ENCODE measurements at places on chromosomes 1 and 21.
A peak's percentile ranks its signal among the peaks of the same experiment; 100 is the strongest.

DNA sequence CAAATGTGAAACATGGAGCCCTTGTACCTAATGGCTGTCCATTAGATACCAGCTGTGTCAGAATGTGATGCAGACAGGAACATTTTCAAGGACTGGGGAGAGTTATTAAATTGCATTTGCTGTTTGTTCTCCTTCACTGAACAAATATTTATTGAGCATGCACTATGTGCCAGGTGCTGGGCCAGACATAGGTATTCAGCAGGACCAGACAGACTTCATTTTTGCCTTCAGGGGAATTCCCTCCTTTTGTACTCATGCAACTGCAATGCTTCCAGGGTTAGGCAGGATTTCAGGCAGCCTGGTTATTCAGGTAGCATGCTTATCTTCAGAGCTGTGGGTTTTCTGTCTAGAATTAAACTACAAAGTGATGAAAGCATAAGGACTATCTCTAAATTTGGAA lies 64.2 kb upstream of the SMYD2 start:
- DNase-seq, result no peak

GRCh38 chr1:164561007-164561406 lies 2.0 kb downstream of the PBX1 start:
- DNase-seq, result no peak

DNA sequence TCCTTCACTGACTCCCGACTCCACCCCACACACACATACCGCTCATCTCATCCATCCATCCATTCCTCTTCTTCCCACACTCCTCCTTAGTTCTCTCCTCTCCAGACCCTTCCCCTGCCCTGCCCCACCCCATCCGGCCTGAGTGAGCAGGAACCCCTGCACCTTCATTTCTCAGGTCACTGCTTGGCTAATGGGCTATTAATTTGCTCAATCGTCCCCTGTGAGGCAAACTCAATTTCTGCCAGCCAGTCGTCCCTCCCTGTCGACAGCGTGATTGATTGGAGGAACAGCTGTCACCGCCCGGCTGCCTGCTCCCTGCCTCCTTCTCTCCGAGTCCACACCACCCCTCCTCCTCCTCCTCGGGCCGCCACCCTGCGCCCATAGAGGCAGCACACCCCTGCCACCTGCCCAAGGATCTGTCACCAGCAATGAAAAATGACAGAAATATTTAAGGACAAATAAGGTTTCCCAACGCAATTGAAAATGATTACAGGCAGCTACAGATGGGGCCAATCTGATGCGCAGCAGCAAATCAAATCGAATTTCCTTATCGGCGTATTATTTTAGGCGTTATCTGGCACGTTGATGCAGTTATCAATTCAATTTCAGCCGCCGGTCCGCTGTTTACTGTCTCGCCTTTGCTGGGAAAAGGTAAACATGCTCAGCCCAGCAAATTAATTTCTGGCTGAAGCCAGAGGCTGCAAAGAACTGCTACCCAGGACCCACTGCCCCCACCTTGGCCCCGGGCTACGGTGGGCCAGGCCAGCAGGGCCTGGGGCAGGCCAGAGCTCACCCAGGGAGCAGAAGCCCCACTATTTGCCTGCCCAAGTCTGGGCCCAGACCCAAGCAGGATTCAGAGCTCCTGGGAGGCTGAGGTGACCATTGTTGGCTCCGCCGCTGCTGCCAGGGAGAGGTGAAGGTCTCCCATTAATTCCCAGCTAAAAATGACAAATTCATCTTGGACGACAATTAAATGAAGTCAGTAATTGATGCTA lies 71.3 kb downstream of the TMEM53 start:
- DNase-seq, result no peak

DNA sequence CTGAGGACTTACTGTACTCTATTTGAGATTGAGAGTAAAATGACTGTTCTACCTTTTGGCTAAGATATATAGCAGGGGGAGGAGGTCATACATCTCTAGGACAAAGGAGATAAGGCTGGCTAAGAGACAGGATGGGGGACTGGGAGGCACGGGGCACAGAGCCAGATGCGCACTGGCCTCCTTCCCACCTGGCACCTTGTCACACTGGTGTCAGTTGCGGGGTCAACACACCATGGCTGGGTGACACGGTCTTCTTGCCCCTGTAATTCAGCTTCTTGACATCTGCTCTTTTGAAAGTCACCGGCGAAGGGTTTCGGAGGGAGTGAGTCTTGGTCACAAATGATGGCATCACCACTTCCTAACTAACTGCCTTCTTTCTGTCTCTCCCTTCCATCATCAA lies 177.3 kb downstream of the ZSCAN20 start:
- no peak for DNase-seq

DNA sequence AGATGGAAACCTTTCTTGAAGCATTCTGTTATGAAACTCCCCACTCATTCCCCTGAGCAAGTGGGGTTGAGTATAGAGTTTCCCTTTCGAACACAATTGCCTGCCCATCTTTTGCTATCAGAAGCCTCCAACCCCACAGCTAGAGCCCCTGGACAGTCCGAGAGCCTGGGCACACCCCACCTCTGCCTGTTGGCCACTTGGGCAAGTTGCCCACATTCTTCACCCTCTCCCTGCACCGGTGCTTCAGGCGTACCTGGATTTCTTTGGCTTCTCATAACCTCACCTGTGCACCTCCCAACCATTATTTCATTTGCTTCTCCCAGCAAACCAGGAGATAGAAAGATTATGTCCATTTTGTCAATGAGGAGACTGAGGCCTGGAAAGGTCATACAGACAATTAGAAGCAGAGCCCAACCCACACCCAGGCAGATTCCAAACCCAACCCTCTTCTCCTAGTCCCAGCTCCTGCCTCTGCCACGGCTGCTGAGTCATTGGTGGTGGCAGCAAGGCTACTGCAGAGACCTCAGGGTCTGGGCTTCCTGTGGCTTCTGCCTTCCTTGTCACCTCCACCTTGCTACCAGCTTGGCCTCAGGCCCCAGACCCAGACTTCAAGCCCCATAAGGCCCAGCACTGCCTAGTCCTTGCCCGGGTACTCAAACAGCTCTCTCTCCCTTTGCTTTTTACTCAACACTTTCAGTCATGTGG lies 118.7 kb upstream of the ZBTB40 start:
- no peak for DNase-seq

DNA sequence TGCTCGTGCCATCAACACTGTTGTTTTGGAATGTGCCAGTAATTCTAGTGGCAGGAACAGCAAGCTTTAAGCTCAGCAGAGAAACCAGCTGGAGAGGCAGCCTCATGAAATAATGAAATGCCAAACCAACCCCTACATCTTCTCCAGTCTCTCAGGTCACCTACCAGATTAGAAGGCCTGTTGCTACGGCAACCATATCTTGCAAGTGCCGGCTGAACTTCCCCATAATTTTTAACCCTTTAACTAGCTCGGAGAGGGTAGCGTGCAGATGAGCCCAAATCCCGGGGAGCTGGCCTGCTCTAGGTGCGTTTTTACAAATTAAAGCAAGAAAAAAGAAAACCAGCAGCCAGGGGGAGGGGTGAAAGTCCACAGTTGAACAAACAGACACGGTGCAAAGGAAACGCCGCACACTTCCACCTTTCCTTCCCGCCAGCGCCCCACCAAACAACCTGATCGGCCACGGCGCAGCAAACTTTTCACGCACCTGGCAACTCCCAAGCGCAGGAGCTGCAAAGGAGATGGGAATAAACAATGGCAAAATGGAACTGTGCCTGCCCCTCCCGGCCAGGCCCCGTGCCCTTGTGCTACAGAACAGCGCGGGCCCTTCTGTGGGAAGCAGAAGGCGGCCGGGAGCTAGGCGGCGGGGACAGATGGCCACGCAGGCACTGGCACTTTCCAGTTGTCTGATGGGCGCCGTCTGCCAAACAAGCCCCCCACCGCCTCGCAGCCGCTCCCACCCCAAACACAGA lies 50.1 kb downstream of the SSBP3 start:
- DNase-seq, result peak; percentile 48

- peak; percentile 44 for DNase-seq
Observed at GRCh38 chr1:65958561-65959350, 166.1 kb downstream of the PDE4B start.

GRCh38 chr1:231702804-231703203 lies 76.2 kb downstream of the DISC1 start:
- DNase-seq, result no peak

- DNase-seq, result no peak
Observed at GRCh38 chr1:94456736-94457135, 38.5 kb downstream of the ABCD3 start.

DNA sequence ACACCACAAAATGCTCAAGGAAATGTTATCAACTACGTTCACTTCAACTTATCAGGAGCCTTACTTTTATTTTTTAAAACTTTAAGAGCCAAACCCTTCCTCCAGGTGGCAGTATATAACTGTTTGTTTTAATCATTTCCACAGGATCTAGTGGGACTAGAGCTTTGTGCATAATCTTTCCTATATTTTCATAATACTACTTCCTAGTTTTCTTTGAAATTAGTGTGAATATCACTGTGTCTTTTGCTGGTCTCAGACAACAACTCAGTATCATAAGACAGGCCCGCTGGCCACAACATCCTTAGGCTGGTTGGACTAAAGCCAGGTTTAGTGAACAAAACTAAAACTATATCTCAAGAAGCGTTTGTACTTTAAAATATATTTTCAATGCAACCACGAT lies 145.5 kb downstream of the TIAM1 start:
- no peak for DNase-seq

- peak; percentile 72 for DNase-seq
Observed at GRCh38 chr1:159009704-159010361, at the start of gene IFI16. Gene IFI16, plus strand, starts transcription at chr1:159009907. Its CDS starts 4,774 bp downstream, at chr1:159014681.

DNA sequence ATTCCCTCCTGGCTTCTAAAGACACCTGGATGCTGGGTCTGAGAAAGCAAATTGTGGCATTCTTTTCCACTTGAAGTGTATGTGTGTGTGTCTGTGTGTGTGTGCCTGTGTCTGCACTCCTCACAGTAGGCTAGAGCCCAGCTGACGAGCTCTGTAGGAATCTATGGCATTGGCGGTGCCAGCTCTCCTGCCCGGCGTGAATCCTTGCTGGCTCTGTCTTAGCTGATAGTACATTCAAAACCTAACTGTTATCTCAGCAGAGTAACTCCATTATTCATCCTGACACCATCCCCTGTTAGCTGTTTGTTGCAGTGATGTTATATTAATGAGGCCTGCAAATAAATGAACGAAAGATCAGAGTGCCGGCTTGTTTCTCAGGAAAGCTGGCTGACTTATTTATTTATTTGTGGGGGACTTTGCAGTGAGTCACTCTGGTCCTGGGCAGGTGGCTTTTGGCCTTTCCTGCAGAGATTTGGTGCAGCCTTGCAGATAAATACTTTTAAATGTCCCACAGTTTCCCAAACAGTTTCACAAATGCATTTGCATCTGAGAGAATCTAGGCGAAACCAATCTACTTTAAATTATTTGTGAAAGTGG lies 160.6 kb upstream of the CD34 start:
- DNase-seq, result no peak

GRCh38 chr1:217018648-217019047 lies 295.4 kb upstream of the ESRRG start:
- DNase-seq, result no peak

- DNase-seq, result no peak
Observed at GRCh38 chr1:33948291-33948690, 84.4 kb downstream of the HMGB4 start.

GRCh38 chr1:248625971-248626370 lies 8.9 kb downstream of the OR2T11 start:
- no peak for DNase-seq

DNA sequence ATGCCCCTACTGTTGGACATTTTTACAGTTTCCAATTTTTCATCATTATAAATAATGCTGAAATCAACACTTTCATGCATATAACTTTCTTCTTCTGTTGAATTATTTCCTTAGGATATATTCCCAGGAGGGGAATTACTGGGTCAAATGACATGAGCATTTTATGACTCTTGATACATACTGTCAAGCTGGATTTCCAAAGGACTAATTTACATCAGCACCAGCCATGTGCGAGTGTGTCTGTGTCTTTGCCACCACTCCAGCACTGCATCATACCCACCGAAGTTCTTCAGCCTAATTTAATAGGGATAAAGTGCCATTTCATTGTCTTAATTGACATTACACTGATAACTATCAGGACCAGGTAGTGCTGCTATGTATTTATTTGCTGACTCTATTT lies 146.7 kb downstream of the CSMD2 start:
- no peak for DNase-seq

- no peak for DNase-seq
Observed at GRCh38 chr1:163357378-163357777, 35.6 kb downstream of the NUF2 start.

- DNase-seq, result no peak
Observed at GRCh38 chr1:38208716-38209632, 162.4 kb upstream of the POU3F1 start.

Data from CD4-positive, alpha-beta T cell treated with Interleukin-6 for 4 hours (primary cell).